Hepatocyte (in vitro differentiated cells): ENCODE measurements at places on chromosomes 5 and 9. TPM values are rescaled to one million over a fixed set of nuclear protein-coding genes. Genes with fewer than 3 reads are reported as not detected.
A peak's percentile ranks its signal among the peaks of the same experiment; 100 is the strongest.

The TLX3 gene
- total RNA-seq: not detected in 2 replicates

The BRD8 gene
- 39.2 and 50.9 TPM in 2 replicates for total RNA-seq

The GOLPH3 gene
- total RNA-seq: 115 and 122 TPM in 2 replicates

The CATSPER3 gene
- total RNA-seq: not detected in 2 replicates

The DELE1 gene
- 57.2 and 62.0 TPM in 2 replicates for total RNA-seq

The SLC6A18 gene
- total RNA-seq: not detected in 2 replicates

The C5orf52 gene
- not detected in 2 replicates for total RNA-seq

The DMGDH gene
- total RNA-seq: 0.16 and 0.87 TPM in 2 replicates

The LURAP1L gene
- total RNA-seq: 37.6 and 40.2 TPM in 2 replicates

The ZNG1A gene
- total RNA-seq: 39.4 and 41.6 TPM in 2 replicates

The PCDHA1 gene
- 0.04 TPM in 1 of 2 replicates, not detected in the other for total RNA-seq

The AJM1 gene
- 2.0 and 3.0 TPM in 2 replicates for total RNA-seq

The CCL27 gene
- not detected in 2 replicates for total RNA-seq

The LHX6 gene
- total RNA-seq: 0.10 and 0.16 TPM in 2 replicates

The NSG2 gene
- total RNA-seq: 0.20 and 0.33 TPM in 2 replicates

The PCDHB3 gene
- 3.8 and 4.1 TPM in 2 replicates for total RNA-seq

DNA sequence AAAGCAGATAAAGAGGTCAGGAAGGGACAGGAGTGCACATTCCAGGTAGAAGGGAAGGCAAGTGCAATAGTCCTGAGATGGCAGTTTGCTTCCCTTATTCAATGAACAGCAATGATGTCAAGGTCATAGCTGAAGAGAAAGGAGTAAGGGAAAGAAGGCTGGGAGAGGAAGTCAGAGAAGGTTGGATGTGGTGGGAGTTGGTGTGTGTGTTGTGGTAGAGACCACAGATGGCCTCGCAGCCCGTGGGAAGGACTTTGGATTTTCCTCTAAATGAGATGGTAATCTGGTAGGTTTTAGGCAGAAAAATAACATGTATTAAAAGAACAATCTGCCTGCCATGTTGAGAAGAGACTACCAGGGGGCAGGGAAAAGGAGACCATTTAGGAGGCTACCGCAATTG lies 25.1 kb upstream of the LPAR1 start:
- no peak for DNase-seq

GRCh38 chr5:33934176-33934575 lies 2.0 kb upstream of the RXFP3 start:
- no peak for DNase-seq

DNA sequence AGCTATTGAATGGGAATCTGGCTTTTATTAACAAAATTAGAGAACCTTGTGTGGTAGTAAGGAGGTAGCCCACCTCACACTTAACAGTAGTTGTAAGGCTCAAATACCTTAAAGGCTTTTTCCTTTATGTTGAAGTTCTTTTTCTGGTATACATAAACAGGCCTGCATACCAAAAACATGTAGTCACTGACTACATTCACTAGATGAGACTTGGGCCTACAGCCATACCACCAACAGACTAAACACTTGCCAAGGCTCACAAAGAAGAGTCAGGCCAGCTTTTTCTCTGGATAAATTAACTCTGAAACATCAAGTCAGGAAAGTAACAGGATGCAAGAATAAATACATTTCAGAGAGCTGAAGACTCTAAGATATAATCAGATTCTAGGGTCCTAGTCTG lies 78.6 kb upstream of the MPDZ start:
- peak; percentile 23 for DNase-seq

GRCh38 chr9:4553951-4554381 lies 63.7 kb downstream of the SLC1A1 start:
- DNase-seq: no peak

- DNase-seq: no peak
Observed at GRCh38 chr5:133474851-133475590, 137.3 kb downstream of the FSTL4 start.

DNA sequence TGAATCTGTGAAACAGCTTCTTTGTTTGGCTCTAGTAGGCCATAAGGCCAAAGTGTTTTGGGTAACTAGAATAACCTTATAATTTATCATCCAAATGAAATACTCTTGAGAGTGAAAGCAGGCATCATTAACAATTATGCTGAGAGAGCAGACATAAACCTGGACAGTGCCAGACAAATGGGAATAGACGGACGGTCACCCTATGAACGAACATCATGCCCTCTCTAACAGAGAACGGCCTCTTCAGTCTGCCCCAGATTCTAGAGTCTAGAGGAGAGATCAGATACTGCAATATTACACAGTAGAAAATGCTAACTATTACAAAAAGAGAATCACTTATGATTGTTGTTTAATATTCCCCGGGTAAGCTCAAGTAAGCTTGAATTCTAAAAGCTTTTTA lies 68.5 kb downstream of the APBA1 start:
- DNase-seq: no peak

GRCh38 chr5:118577621-118578020 lies 410.7 kb downstream of the DTWD2 start:
- DNase-seq: no peak

DNA sequence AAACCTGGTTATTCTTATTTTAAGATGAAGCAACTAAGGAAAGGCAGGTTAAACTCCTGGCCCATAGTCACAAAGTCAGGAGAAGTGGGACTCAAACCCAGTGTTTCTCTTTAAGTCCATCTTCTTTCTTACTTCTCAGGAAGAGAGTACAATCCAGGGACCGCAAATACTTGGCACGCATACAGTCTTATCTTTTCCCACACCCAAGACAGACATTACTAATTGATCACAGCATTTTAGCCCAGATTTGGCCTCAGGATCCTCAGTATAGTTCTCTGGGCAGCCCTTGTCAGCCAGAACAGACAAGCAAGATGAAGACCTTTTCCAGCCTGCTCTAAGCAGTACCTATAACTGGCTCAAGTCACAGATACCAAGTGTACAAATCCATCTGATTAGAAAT lies 125.5 kb upstream of the RAI14 start:
- no peak for DNase-seq

GRCh38 chr9:123929177-123929869 lies 603 bp downstream of the DENND1A start:
- peak; percentile 67 for DNase-seq

GRCh38 chr9:99809586-99810319 lies 11.9 kb upstream of the NR4A3 start:
- DNase-seq: no peak

DNA sequence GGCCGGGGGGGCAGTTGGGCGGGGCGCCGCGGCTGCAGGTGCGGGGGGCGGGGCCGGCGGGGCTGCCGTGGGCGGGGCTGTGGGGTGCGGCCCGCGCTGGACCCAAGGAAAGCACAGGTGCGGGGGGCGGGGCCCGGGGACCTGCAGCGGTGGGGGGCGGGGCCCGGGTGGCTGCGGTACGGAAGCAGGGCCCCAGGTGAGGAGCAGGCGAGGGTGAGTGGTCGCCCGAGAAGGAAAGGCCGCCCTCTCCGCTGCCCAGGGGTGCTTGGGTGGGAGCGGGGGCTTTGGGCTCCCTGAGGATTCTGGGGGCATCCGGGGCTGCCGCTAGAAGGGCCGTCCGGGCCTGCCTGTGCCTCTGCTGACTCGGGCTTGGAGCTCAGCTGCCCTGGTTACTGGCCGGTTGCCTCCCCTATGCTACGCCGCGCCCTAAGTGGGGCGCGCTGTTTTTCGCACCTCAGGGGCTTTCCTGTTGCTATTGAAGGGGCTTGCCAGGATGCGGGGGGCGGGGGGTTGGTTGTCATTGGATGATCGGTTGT lies 767 bp downstream of the RALGPS1 start:
- peak; percentile 94 for DNase-seq

DNA sequence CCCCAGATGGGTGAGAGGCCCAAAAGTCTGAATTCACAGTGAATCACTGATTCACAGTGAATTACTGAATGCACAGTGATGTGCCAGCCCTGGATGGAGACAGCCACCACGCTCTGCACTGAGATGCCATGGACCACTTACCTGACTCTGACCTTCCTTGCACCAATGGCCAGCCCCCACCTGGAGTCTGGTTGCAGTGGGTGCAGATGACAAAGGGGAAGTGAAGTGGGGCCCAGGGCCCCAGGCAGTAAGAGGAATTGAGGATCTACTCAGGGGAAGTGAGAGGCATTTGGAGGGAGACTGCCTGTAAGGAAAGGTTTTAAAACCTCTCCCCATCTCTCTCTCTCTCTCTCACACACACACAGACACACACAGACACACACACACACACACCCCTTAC lies 412.1 kb downstream of the CYLC2 start:
- DNase-seq: no peak

DNA sequence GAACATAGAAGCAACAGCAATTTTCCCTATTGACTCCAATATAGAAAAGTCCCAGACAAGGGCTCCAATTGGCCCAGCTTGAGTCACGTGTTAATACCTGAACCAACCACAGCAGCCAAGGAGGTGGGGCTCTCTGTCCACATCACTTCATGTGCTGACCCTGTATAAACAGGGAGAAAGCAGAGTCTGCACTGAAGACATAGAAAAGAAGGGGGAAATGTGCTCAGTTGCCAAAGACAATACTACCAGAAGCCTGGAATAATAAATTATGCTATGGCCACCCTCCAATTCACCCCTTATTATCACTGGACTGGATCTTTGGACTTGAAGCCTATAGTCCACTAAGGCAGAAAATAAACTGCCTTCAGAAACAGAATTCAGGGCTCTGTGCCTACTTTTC lies 275.4 kb downstream of the EPB41L4A start:
- DNase-seq: no peak

- no peak for DNase-seq
Observed at GRCh38 chr5:84202136-84202535, 182.5 kb downstream of the EDIL3 start.

DNA sequence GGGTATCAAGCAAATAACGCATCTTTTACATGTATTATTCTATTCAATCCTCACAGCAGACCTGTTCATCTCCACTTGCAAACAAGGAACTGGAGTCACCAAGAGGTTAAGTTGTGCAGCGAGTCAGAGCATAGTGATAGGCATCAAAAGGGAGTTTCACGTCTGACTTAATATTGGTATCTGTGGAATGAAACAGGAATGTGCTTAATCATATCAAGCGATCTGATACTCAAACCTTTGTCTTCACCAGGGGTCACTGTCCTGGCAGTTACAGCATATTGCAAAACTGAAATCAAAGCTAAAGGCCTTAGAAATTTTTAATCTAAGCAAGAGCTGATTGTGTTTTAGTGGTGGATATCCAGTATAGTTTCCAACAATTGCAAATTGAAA lies 271.6 kb downstream of the PLK2 start:
- peak; percentile 8 for DNase-seq

- DNase-seq: peak; percentile 28
Observed at GRCh38 chr9:128109050-128109709, 18.3 kb downstream of the PTGES2 start.

GRCh38 chr5:28415791-28416443 lies 1377.5 kb upstream of the CDH9 start:
- no peak for DNase-seq

DNA sequence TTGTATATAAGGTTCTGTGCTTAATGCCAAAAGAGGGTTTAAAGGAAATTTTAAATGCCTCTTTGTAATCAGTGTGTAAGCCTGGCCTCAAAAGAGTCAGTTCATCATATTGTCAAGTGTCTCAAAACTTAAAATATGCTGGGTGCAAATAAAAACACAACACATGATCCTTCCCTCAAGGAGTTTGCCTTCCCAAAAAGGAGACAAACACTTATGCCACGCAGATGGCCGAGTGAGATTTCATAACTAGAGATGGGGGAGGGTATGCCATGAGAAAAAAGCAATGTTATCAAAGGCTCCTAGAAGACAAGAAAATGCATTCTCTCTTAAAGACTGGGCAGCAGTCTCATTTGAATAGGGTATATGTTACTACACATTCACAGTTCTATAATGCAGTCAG lies 55.2 kb downstream of the FBXO38 start:
- DNase-seq: no peak

- DNase-seq: no peak
Observed at GRCh38 chr9:35424356-35425352, 65.3 kb upstream of the RUSC2 start.

DNA sequence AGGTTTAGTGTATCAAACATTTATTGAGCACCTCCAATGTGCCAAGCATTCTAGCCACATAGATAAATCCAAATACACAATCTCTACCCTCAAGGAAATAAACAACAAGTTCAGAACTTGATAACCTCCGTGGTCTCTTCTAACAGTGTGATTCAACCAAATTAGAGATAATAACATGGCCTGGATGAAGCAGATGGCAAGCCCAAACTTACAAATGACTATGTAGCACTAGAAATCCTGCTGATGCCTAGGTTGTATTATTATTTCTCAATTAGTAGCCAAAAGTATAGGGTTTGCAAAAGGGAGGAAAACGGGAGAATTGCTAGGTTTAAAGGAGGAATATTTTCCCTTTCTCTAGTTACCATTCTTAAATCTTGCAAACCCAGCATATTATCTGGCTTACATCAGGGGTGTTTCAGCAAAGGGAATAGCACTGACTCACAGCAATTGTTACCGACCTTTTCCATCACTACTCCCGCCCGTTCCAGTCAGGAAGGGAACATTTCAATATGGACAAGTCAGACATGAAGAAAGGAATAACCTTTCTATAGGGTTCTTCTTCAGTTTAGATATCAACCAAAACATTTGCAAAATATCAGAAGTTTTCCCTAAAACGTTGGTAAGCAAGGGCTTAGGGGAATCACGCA lies 2.3 kb downstream of the DPYSL3 start:
- no peak for DNase-seq

- DNase-seq: peak; percentile 82
Observed at GRCh38 chr9:96073531-96074480, 198.3 kb downstream of the ERCC6L2 start.

GRCh38 chr9:128286440-128286839 lies 10.4 kb downstream of the SWI5 start:
- peak; percentile 32 for DNase-seq

- no peak for DNase-seq
Observed at GRCh38 chr5:143870362-143870761, 58.4 kb downstream of the HMHB1 start.

- DNase-seq: no peak
Observed at GRCh38 chr5:134539732-134540131, 14.3 kb downstream of the JADE2 start.

- DNase-seq: peak; percentile 23
Observed at GRCh38 chr5:115262011-115262320, 711 bp downstream of the PGGT1B start.

GRCh38 chr9:119959846-119960545 lies 590.8 kb upstream of the BRINP1 start:
- DNase-seq: no peak

GRCh38 chr5:117245130-117245529 lies 670.5 kb upstream of the SEMA6A start:
- no peak for DNase-seq

GRCh38 chr5:61002611-61003355 lies 57.8 kb downstream of the NDUFAF2 start:
- DNase-seq: no peak
